ENCODE measurements at places on chromosomes 1 and 21.

DNA sequence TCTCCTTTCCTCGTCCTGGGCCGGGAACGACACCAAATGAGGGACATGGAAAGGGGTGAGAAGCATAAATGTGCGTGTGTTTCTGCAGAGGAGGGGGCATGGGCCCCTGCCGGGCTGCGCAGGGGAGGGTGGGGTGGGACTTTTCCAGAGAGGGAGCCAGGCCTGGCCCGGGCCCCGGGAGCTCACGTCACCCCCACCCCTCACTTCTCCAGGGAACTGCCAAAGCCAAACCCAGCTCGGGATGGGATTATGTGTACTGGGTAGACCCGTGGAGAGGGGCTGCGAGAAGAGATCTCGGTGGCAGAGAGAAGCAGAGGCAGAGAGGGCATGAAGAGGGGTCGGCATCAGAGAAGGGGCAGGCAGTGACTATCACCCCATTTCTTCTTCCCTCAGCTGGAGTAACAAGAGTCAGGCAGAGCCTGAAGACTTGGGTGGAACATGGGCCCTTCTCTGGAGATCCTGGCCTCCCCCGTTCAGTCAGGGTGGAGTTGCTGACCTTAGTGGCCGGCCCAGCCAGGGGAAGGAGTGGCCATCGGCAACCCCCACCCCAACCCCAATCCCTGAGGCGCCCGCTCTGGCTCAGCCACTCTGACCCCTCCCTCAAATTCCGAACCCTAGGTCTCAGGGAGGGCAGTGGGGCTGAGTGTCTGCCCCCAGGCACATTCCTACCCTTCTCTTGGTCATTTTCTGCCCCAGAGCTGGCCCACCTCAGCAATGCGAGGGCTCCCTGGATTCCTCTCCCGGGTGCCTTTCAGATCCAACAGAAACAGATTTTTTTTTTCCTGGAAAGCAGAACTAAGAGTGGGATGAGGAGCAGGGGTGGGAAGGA is 1.2 kb downstream of the ADAMTSL4 start:
- no peak for DNase-seq

DNA sequence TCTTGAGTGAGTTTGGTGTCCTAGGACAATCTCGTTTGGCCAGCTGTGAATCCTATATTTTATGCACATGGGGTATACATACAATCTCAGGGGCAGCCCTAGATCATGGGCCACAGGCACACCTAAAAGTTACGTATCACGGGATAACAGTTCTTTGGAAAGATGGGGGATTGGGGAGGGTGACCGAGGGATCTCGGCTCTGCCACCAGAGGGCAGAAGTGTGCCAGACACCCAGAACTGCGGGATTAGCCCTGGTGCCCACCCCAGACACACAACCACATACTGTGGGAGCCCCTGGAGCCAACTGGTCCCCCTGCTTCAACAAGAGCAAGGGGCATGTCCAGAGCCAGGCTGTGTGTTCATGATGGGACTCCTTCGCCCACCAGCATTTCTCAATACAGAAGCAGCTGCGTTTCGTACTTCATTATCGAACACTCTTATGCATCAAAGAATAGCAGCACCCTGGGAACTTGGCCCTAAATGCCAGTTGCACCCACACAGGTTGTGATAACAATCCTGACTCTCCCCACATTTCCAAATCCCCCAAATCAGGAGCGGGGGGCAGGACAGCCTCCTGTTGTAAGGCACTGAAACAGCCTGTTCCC is 37.4 kb downstream of the TMCO4 start:
- peak; percentile 14 for DNase-seq

DNA sequence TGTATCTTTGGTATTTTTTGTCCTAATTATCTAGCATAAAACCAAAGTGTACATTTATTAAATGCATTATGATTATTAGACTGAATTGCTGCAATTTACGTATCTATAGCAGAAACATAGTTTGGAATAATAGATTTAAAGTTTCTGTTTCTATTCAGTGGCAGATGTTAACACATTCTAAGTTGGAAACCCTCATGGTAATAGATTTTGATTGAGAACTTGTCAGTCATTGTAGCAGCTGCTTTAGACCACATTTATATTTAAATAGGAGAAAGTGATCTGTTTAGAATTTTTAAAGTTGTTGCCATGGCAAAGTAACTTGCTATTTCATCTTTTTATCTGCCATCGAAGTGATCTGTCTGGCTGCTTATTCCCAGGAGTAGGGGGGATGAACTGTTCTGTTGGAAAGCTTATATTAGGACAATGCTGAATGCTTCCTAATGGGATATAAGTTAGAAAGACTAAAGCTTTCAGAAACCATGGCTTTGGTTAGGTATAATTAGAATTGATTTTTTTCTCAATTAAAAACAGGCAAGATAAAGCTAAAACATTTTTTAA is 61.6 kb downstream of the HS2ST1 start:
- DNase-seq = no peak

DNA sequence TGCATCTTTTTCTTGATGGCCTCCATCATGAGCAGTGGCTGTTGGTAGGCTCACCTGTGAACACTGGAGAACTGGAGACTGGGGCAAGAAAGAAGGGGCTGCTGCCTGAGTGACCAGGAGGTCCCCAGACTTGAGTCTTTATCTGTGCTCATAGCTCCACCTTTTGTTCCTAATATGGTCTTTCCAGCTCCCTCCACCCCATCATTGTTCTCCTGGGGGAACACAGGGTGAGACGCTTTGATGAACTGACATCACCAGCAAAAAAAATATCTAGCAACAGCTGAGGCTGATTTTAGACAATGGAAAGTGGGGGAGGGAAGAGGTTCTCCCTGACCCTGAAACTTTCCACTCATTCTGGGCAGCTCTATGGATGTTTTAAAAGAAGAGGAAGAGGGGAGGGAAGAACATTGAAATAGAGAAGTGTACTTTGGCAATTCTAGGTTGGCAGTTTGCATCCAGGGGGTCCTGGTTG is at the start of gene TPM3:
Gene TPM3, minus strand, starts transcription at position 111 of the 472 bp plus-strand sequence. Its CDS starts 82 bp downstream, at position 29.
- no peak for DNase-seq

- DNase-seq = no peak
These were observed 771 bp downstream of the ABCD3 start for GRCh38 chr1:94418664-94419655.

GRCh38 chr1:99737016-99737415 is 29.4 kb downstream of the FRRS1 start:
- no peak for DNase-seq

DNA sequence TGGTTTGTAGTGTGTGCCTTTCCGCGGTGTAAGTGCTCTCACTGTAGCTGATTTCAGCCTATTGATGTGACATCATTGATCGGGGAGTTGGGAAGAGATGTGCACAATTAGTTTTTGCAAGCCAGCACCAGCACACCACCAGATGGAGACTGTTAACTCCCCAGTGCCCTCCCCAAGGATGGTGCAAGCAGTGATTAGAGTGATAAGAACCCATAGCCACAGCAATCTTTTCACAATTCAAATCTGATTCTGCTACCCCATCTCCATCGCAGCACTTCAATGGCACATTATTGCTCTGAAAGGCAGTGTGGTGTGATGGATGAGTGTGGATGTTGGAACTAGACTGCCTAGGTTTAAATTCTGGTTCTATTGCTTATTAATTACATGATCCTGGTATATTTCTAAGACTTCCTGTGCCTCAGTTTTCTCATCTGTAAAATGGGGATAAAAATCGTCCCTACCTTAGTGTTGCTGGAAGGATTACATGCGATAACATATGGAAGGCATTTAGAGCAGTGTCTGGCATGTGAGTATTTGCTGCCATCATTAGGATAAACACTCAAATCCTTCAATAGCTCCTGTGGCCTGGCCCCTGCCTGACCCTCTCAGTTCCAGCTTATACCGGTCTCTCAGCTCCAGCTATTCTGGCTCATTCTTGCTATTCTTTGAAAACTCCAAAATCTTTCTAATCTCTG is 6.7 kb downstream of the CSF3R start:
- DNase-seq = no peak

- no peak for DNase-seq
These were observed 80.4 kb downstream of the KIF26B start for GRCh38 chr1:245235156-245235555.

DNA sequence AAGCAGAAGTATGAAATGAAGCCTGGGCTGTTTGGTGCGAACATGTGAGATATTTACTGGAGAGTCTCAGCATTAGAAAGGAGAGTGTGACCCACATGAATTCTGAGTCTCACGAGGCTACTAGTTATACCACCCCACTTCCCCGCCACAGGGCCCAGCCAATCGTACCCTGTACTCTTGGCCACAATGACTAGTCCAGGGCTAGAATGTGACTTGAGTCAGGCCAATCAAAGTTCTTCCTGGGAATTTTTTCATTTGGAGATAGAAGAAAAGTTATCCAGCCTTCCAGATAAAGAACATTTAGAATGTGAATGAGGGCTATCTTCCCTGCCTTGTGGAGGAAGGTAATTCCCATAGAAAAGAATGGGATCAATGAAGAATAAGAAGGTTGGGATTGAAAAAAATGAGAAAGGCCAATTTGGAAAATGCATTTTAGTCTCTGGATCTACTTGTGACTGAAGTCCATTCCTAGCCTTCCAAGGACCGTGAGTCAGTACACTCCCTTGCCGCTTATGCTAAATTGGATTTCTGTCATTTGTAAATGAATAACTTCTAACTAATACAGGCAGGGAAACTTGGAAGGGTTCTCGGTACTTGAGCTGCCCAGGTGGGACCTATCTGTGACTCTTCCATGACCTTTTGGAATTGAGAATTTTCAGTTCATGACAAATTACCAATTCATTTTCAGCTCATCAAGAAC is 12.3 kb upstream of the RIMKLA start:
- DNase-seq = no peak

DNA sequence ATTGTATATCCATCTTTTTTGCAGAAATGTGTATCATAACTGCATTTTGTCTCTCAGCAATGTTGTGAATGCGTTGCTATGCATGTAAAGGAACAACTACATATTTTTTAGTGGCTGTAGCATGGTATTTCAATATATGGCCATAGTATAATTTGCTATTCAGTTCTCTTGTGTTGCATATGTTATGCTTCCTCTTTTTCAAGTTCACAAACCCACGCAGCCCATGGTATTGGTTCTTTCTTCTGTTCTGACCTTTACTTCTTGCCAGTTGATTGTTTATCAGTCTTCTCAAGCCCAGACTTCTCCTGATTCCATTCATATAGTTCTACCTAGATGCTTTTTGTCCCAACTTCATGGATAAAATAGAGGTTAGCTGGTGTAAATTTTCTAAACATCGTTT is 6.1 kb downstream of the SLC22A15 start:
- DNase-seq = no peak

DNA sequence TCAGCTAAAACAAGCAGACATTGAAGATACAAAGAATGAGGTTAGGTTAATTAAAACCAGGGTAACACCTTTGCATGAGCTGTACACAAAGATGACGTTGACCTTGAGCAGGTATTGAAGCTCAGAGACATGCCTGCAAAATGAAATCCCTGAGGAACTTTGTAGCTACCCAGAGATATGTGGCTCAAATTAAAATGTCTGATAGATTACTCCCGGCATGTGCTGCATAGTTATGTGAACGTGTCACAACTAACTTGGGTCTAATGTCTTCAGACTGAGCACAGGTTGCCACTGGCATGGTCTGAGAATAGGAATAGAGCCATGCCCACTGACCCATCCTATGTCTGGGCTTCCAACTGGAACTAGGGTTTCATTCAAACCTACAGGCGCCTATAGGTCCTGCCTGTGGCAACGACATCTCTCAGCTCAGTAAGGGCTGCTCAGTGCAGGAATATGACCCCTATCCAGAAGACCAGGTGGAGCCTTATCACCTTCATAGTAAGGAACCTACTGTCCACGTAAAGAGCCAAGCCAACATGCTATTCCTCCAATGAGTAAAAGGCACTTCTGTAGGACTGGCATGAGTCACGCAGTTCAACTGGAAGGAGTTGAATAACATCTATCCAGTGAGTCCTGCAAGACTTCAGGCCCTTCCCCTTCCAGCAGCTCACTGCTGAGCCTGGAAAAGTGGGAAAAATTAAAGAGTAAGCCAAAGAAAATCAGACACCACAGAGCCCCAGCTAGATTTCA is 60.7 kb downstream of the PRKAB2 start:
- no peak for DNase-seq

- DNase-seq = no peak
These were observed 296.2 kb downstream of the LMX1A start for GRCh38 chr1:165060285-165060793.

DNA sequence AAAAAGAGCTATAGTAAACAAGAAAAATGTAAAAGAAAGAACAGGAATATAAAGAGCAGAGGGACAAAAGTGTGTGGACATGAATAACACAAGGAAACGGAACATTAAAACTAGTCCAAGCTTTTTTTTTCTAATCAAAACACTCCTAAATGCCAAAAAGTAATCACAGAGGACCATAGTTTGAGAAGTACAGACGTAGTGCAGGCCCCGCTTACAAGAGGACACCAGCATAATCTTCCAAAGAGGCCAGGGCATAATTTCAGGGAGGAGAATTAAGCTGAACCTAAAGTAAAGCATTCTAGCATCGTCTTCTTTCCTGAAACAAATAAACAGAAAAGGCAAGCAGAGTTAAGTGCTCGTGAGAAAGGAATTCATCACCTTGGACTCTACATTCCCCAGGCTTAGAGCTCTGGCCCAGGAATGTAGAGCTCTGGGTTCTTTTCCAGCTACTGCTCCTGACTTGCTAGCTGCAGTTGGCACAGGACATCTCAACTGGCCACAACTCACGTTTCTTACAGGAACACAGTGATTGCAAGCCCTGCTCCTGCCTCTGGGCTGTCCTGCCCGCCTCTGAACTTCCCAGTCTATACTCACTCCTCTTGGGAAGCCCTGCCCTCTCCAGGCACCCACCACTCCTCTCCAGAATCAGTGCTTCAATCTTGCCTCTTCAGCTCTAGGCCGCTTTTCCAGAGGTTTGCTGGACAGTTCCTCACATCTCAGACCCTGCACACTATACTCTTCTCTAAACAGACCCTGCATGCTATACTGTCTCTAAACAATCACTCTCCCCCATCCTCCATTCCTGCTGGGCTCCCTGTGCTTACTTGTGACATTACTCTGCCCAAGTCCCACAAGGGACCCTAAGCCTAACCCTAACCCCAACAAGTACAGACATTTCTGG is 9.8 kb downstream of the RGS8 start:
- no peak for DNase-seq

GRCh38 chr1:54277451-54278341 is 77.7 kb downstream of the MRPL37 start:
- DNase-seq = no peak

- DNase-seq = no peak
These were observed 165.0 kb downstream of the TRIM33 start for GRCh38 chr1:114345930-114346479.

DNA sequence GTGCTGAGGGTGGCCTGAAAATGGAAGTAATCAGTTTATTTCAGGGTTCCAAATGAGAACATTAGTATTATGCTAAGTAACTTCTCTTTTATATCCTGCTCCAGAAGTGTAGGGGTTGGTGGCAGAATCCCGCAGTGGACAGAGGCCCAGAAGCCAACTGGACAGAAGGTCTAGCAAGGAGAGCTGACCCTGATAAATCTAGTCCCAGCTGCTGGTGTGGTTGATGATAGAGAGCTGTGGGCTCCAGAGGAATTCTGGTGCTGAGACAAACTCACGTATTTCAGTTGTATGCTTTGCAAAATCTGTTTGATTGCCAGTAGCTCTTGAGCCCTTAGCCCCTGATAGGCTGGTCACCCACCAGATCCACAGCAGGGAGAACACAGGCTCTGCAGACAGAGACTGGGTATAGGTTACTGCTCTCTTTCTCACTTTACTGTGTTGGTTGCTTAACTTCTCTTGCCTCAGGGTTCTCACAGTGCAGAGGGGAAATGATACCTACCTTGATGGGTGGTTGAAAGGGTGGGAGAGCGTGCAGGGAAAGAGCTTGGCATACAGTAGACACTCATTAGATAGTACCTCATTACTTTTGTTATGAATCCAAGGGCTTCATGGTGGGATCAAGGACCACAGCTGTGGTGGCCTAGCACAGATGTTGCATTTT is 29.6 kb upstream of the CACNA1E start:
- no peak for DNase-seq
